NCI-H774 (cell line): ENCODE measurements at places on chromosomes 2 and 18.

DNA sequence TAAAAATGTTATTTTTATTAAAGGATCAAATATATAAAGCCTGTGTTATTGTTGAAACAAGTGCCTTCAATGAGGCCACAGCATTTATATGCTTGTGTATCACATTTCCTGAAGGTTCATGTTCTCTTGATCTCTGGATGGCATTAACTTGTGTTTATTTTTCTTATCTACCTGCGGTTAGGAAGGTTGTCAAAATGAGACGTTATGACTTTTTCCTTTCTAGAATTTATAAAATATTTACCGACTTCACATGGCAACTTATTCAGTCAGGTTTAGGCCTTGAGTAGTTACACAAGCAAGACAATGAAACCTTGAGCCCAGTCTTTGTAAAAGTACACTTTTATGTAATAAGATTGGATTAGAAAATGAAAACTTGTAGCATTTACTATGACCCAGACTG, 196.4 kb upstream of the ACVR2A start:
- DNase-seq = no peak

GRCh38 chr2:37656512-37657423, 14.7 kb downstream of the CDC42EP3 start:
- DNase-seq = no peak

GRCh38 chr2:113390124-113390849, 47.2 kb upstream of the ZNG1B start:
- no peak for DNase-seq

GRCh38 chr18:79510046-79510685, 114.4 kb downstream of the NFATC1 start:
- no peak for DNase-seq

GRCh38 chr18:22171258-22172119, 2.1 kb downstream of the GATA6 start:
- no peak for DNase-seq

DNA sequence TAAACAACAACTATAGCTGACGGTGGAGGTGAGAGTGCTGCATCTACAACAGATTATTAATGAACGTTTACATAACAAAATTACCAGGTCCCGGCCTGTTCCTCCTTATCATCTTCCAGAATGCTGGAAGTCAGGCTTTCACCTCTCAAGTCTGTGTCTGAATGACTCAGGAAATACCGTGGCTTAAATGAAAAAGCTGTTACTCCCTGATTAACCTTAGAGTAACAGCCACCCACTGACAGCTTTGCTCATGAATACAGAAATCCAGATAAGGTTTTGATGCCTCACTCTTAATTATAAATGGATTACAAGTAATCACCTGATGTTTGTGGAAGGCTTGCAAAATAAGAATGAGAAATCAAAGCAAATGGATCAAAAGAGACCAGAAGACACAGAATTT, 885.3 kb upstream of the CELF4 start:
- DNase-seq = no peak

- DNase-seq = no peak
Measured at GRCh38 chr2:210392469-210392881, 77.5 kb upstream of the MYL1 start.

- DNase-seq = no peak
Measured at GRCh38 chr2:30366199-30366691, 80.8 kb upstream of the LCLAT1 start.

DNA sequence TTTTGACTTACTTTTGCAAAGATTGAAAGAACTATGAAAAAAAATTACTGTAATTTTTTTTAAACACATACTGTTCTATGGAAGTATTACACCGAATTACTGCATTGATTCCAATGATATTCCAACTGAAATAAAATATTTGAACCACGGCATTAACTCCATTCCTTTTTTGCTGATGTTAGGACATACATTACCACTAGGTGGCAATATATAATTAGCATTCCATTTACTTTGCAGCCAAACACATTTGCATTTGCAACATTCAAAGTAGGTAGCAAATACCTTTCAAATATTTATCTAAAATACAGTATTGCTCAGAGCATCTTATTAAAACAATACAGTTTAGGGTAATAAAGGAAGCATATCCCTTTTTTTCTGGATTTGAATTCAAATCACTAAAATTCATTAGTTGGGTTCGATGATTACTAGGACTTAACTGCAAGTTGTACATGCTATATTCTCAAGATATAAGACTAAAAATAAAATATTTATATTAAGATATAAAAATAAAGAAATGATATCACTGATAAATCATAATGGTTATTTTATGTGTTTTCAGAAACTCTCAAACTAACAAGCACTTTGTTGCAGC, 31.3 kb downstream of the LANCL1 start:
- DNase-seq = no peak

GRCh38 chr2:157257312-157258252, at the start of gene GALNT5:
GALNT5 (plus strand) TSS chr2:157257705; CDS start chr2:157258083, 378 bp downstream.
- no peak for DNase-seq

DNA sequence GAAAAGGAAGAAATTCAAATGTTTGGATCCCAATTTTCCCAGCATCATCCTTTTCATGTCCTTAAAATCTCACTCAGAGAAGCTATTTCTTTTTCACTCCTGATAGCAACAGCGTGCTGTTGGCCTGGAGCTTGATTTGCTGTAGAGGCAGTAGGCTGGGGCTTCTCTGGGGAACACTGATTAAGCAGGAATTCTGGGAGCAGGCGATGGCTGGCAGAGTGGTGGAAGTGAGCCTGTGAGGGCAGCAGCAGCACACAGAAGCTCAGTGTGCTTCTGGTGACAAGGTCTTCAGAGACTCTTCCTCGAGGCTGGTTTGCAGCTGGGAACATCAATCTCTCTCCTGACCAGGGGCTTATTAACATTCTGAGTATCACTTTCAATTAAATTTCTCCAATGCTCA, 284.6 kb downstream of the DPP10 start:
- no peak for DNase-seq

GRCh38 chr2:164757934-164758695, 83.5 kb downstream of the COBLL1 start:
- no peak for DNase-seq

DNA sequence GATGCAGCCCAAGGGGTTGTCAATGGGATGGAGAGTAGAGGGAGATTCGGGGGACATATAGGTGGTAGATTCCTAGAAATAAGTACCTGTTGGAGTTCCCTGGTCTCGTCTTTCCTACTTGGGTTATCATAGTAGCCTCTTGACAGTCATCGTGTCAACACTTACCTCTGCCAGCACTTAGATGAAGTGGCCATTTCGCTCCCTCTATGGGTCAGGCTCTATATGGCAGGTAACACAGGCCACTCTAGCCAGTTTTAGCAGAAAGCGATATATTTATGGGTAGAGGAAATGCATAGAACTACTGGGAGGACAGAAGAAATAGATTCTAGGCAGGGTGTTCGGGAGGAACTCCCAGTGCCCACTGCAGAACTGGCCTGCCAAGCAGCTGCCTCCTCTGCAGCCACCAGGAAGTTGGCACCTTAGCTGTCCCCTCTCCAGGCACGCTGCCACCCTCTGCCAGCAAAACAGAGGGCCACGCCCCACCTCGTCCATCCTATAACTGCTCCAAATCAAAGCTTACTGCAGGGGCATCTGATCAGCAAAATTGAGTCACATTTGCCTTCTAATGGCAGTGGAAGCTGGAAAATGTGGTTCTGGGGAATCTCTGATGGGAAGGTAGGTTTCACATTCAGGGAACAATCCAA, 181.3 kb downstream of the INSIG2 start:
- peak; percentile 11 for DNase-seq

GRCh38 chr2:128818248-128818647, 499.6 kb upstream of the HS6ST1 start:
- no peak for DNase-seq

- no peak for DNase-seq
Measured at GRCh38 chr2:171991027-171991426, 8.7 kb upstream of the METAP1D start.

GRCh38 chr2:178553047-178553446, 72.8 kb downstream of the PLEKHA3 start:
- no peak for DNase-seq

GRCh38 chr2:223751012-223751411, 86.4 kb downstream of the AP1S3 start:
- no peak for DNase-seq

- DNase-seq = no peak
Measured at GRCh38 chr2:209673811-209674210, 97.8 kb upstream of the UNC80 start.

DNA sequence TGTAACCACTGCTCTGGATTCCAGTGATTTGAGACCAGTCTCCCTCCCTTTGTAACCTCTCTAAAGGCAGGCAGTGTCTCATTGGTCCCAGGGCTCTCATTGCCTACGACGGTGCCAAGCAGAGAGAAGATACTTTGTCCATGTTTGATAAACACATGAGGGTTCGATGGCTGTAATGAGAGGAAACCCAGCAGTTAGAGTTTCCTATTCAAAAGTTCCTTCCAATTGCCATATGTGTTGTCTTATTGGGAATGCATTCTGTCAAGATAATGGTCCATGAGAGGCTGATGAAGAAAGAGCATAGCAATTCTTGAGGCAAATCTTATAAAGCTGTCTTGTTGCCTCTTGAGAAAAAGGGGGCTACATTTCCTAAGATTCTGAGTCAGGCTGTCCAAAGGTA, 292.5 kb downstream of the LRRTM1 start:
- no peak for DNase-seq

DNA sequence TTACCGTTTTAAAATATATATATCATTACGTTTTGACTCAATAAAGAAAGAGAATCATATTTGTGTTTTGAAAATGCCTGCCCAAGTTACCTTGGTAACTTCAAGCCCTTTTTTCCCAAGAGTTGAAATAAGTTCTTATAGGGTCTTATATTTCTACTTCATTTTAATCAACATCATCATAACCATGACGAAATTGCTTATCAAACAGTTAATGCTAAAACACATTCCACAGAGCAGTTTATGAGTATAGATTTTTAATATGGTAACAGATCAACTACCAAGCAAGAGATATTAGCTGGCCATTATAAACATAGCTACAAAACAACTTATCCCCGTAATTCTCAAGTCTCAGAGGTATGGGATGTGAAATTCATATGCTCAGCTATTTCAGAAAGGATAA, 197.9 kb upstream of the LRRTM4 start:
- DNase-seq = no peak

DNA sequence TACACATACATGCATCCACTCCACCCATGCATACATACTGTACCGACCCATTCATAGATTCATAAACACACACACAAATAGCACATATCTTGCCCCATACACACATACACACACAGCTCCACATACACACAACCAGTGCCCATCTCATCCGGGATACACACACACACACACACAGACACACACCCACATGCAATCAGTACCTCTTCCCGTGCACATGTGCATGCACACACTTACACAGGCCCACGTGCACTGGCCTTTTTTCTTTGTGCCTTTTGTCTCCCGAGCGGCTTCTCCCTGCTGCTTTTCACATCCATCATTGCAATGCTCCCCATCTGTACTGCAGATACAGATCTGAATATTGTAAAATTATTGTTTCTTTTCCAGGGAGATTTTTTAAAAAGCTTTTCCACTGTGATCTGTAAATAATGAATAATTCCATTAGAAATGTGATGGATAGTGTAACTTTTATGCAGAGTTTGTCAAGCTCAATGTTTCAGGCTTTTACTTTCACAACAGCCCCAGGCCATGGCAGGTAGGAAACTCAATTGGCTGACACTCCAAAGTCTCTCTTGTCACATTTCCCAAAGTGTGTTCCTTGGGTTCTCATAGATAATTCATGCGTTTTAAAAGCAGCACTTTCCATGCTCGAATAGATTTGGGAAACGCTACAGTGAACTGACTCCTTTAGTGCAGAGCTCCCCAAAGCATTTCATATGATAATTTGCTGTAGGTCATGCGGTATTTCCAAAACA, 393.5 kb downstream of the CTNNA2 start:
- no peak for DNase-seq

GRCh38 chr18:9737006-9737405, 28.9 kb downstream of the RAB31 start:
- no peak for DNase-seq

GRCh38 chr2:1348789-1349188, 64.5 kb upstream of the TPO start:
- no peak for DNase-seq

DNA sequence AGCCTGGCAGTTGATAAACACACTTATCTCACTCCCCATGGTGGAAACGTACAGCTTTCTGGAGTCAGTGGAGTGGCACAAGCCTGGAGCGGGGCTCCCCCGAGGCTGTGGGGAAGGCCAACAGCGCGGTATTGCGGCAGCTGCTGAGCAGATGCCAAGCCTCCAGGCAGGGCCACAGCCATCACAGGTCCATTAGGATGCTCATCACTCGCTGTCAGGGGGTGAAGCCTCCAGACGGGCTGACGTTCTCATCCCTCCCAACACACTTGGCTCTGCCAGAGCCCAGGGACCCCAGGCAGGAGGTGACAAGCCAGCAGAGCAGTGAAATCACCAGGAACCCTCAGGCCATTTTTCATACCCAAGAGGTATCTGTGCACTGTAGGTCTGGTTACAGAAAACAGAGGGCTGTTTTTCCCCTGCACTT, 529.2 kb upstream of the KLHL29 start:
- no peak for DNase-seq

DNA sequence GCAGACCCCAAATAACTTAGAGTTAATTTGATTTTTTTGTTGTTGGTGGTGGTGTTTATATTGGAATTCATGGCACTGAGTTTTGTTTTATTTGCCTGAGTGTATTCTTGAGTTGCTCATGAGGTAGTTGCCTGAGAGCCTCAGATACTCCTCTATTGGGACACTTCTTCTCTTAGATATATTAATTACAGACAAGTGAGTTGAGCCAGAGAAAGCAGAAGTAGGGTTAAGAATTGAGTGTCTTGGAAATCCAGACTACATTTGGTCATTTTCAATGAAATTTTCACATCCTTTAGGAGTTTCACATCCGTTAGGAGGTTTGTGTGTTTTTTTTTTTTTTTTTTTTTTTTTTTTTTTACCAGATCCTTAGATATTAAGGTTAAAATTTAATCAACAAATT, 29.0 kb downstream of the FMNL2 start:
- no peak for DNase-seq

DNA sequence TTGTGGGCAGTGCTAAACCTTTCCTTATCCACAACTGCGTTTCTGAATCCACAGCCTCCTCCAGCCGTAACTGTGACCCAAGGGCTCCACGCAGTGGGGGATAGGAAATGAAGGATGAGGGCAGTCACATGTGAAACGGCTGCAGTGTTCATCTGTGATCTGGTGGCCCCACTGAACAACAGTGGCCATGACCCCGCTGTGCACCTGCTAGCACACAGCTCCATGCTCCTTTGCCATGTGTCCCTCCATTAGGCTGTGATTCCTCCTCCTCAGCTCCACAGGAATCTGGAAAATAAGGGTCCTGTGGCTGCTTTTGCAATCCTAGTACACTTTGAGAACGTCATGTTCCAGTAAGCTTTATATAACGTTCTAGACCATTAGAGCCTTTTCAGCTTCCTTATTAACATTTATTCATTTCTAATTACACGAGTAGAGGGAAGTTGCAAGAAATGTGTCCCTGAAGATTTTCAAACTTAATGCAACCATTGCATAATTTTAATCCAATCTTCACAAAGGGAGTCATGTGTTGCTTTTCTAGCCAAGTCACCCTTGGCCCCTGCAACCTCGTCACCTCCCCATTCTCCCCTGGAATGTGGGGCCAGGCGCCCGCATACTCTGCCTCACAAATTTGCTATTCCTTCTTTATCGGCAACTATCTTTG, 7.1 kb upstream of the NAPG start:
- DNase-seq = no peak

- DNase-seq = no peak
Measured at GRCh38 chr2:31384351-31384750, 30.2 kb downstream of the XDH start.

GRCh38 chr2:26567534-26567933, 73.6 kb downstream of the CIB4 start:
- DNase-seq = no peak

- DNase-seq = no peak
Measured at GRCh38 chr2:200778038-200778437, 33.7 kb upstream of the BZW1 start.
